ENCODE measurements at places on chromosomes 11 and 22.

- DNase-seq = no peak
Observed at GRCh38 chr11:1532606-1533341, 39.3 kb downstream of the DUSP8 start.

DNA sequence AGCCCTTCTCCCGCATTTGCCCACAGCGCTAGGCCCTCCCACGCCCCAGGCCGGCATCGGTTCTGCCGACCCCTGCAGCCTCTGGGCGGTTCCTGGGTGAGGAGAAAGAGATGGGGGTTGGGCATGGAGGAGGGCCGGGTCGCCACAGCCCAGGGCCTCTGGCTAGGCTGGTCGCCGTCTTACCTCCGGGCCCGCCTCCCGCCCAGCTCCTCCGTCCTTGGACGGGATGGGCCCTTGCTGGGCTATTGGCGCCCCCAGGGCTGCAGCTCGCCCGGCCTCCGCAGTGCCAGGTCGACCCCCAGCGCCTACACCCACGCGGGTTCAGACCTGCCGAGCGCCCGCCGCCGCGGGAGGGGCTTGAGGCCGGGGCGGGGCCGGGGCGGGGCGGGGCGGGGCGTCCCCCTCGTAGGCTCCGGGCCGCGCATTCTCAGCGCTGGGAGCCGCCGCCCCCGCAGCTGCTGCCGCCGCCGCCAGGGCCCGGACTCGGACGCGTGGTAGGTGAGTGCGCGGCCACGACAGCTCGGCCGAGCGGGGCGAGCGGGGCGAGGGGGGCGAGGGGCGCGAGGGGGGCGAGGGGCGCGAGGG lies at the start of gene CD151:
CD151 (plus strand) TSS at position 424 of the 585 bp plus-strand sequence. CDS start 3,118 bp downstream, outside the sequence.
- no peak for DNase-seq

DNA sequence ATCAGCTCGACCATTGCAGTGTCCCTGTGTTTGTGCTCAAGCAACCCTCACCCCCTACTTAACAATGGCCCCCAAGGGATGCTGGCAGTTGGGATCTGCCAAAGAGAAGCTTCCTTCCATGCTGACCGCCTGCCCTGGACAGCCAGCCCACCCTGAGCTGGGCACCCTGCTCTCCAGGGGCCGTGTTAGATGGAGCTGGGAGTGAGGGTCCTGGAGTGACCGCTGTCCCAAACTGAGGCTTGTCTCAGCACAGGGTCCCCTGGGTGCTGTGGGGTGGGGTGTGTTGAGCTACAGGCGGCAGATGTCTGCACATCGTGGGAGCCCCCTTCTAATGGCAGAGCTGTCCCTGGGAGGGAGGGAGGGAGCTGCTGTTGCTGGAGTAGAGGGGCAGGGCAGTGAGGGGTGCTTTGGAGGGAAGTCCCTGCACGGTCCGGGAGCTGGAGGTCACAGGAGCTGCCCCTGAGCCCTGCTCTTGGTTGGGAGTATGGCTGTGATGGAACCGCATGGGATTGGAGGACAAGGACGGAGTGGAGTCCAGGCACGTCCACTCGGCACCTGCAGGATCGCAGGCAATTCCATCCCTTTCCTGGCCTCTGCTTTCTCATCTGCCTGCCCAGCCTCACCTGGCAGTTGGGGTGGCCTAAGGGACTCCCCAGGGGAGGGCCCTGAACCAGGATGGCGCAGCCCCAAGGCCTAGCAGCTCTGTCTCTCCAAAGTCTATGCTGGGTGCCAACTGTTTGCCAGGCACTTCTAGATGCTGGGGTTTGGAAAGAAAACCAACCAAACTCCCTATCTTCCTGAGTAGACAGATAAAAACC lies 126.3 kb downstream of the ARHGAP8 start:
- DNase-seq = no peak

- DNase-seq = no peak
Observed at GRCh38 chr11:81253244-81253643, 1480.4 kb downstream of the FAM181B start.

DNA sequence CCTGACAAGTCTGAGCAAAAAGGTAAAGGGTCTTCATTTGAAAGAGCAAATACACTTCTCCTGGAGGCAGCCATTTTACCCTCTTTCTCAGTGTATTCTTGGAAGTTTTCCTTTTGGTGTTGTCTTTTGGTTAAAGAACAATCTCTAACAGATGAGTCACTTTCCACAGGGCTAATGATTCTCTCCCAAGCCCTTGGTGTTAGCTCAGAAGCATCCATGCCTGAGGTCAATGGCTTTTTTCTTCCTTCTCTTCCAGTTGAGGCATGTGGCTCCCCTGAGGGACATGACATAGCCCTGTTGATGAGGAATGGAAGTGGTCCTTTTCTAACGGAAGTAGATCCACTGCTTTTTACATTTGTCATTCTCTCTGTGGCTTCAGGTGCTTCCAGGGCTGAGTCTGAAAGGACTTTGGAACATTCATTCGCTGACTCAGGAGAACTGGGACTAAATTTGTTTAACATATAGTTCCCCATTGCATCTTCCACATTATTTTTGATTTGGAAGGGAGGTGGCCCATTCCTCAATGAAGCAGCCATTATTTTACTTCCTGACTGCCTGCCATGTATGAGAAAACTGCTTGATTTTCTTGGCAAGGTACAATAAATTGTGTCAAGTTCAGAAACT lies 13.8 kb upstream of the POGLUT3 start:
- DNase-seq = no peak

DNA sequence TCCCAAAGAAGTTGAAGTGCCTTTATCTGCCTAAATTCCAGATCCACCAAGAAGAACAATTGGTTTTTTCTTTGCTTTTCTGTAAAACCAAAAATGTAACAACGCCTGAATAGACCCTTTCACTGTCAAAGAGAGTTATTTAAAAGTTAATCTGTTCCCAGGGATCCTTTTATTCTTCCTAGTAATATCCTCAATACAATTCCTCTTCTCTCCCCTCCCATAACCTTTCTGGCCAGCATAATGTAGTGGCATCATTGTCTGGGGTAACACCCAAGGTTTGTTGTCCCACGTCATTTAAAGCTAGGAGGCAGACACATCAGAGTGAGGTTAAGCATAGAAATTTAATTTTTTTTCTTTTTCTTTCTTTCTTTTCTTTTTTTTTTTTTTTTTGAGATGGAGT lies 39.9 kb downstream of the MS4A2 start:
- no peak for DNase-seq

DNA sequence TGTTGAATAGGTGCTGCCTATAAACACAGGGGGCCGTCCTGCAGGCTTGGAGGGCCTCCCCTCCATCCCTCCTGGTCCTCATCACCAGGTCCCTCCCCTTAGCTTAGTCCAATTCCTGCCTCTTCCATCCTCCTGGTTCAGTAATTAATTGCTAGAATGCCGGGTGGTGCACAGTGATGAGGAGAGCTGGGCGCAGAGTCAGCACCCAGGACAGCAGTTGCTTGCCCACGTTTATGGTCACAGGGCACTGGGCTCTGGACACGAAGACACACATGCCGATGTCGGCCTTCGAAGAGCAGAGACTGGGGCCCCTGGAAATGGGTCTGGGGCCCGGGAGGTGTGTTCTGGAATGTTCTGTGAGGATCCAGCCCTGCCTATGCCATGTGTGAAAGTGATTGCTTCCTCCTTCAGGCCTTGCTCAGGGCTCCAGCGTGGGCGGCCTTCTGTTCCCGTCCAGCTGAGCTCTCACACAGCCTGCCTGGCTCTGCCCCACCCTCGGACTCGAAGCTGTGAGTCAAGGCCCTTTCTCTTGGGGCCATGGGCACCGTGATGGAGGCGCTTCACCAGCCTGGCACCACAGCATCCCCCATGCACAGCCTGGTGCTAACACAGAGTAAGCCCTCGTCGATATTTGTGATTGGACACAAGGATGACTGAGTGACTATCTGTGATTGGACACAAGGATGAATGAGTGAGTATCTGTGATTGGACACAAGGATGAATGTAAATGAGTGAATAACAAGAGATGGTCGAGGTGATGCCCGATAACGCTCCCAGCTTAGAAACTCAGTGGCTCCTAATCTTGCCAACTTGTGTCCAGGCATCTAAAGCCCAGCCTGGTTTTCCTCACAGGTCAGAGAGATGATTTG lies 884.7 kb downstream of the BRD1 start:
- DNase-seq = no peak

- DNase-seq = no peak
Observed at GRCh38 chr11:62922653-62923431, 1.7 kb upstream of the CHRM1 start.

GRCh38 chr22:24707470-24707801 lies 67.1 kb downstream of the PIWIL3 start:
- no peak for DNase-seq

DNA sequence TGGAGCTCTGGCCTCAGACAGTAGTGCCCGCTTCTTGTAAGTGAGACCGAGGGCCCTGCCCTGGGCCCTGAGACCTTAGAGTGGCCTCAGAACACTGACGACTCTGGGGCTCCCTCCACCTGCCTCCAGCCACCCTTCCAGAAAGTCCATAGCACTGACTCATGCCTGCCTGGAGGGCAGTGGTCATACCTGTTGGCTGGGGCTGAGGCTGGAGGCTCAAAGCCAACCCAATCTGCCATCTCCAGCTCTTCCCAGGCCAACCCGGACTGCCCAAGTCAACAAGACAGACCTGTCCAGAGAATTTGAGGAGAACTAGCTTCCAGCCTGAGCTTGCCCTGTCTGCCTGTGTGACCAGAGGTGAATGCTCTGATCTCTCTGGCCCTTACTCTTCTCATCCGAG lies 66.9 kb upstream of the TTLL12 start:
- no peak for DNase-seq

- DNase-seq = no peak
Observed at GRCh38 chr11:119110439-119110838, 3.3 kb downstream of the C2CD2L start.

GRCh38 chr11:72072348-72072747 lies 8.0 kb downstream of the NUMA1 start:
- no peak for DNase-seq

GRCh38 chr11:15062599-15062998 lies 10.8 kb upstream of the CALCB start:
- DNase-seq = no peak

DNA sequence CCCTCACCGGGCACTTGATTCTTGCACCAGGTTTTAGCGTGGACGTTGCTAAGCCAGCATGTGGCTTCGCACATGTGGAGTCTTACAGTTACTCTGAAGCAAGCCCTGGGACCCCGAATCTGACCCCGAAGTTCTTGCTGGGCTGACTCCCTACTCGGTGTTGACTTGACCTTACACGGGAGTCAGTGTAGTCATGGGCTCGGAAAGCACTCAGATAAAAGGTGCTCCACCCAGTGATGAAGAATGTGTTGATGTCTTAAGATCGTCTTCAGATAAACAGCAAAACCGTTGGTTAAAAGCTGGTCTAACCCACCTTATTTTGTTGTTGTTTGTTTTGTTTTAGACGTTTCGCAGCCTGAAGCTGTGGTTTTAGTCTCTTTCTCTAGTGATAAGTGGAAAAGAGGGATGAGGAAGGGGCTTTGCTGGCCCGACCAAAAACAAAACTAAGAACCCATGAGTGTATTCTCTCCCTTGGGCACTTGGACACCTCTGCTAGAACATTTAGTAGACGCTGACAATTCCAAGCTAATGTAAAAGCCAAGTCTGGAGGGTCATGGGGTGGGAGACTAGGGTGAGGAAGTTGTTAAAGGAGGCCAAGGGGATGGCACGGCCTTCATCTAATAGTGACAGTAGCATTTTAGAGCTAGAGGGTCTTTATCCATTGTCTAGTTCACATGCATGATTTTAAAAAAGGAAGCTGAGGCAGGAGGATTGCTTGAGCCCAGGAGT lies 69.9 kb downstream of the BCR start:
- DNase-seq = no peak

- no peak for DNase-seq
Observed at GRCh38 chr11:84800755-84801346, 826.3 kb downstream of the DLG2 start.

- no peak for DNase-seq
Observed at GRCh38 chr22:26981541-26981940, 324.2 kb downstream of the MIAT start.

GRCh38 chr22:32203181-32204039 lies 1.5 kb downstream of the RFPL2 start:
- no peak for DNase-seq

DNA sequence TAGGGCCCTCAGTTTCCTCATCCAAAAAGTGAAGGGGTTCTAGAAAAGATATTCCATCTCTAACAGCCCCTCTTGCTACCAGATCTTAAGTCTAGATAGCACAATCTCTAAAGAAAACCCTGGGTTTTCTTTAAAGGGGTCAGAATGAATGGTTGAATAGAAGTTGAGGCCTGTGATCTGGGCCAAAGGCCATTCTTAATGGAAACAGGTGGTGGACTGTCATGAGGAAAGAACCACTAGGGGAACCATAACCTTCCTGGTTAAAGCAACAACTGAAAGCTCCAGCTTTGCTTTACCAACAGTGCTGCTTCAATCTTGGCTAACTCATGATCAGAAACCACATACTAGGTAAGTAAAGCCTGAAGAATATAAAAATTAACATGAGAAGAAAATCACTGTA lies 1.8 kb downstream of the CELF1 start:
- DNase-seq = no peak

DNA sequence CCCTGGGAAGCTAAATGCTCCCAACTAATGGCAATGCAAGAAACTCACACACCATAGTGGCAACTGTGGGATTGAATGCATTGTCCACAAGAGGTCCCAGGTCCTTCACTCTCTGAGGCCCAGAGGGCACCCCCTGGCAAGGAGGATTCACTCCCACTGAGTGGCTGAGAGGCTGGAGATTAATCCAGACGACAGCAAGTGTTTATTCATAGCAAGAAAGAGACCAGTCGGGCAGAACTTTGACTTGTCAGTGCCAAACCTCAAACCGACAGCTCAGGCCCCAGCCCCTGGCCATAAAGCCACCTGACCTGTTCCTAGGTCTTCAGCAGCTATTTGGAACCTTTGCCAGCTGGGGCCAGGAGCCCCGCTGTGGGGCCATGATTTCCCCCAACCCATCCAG lies 54.5 kb upstream of the MPEG1 start:
- DNase-seq = no peak

GRCh38 chr11:100563541-100564280 lies 123.4 kb upstream of the ARHGAP42 start:
- DNase-seq = no peak

- DNase-seq = no peak
Observed at GRCh38 chr11:10490398-10491241, 35.6 kb downstream of the AMPD3 start.

GRCh38 chr22:43256569-43256968 lies 69.6 kb upstream of the TTLL12 start:
- no peak for DNase-seq

- no peak for DNase-seq
Observed at GRCh38 chr11:91158297-91158696, 935.4 kb upstream of the CHORDC1 start.

- DNase-seq = no peak
Observed at GRCh38 chr11:34268906-34269430, 88.8 kb downstream of the ABTB2 start.

DNA sequence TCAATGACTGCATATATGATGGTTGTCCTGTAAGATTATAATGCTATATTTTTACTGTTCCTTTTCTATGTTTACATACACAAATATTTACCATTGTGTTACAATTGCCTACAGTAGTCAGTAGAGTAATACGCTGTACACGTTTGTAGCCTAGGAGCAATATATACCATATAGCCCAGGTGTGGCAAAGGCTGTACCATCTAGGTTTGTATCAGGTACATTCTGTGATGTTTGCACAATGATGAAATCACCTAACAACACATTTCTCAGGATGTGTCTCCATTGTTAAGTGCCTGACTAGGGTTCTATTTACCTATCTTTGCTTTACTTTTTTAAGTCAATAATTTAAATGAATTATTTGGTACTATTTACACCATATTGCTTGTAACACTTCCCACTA lies 21.9 kb downstream of the PRR5L start:
- no peak for DNase-seq
